ENCODE measurements at places on chromosomes 5 and 9. TPM values are rescaled to one million over a fixed set of nuclear protein-coding genes. Genes with fewer than 3 reads are reported as not detected.

PAPPA gene
- total RNA-seq: 3.2 TPM

SPINK7 gene
- total RNA-seq: not detected

GLRA1 gene
- not detected for total RNA-seq

OSMR gene
- 5.9 TPM for total RNA-seq

PCDHB1 gene
- total RNA-seq: 0.16 TPM

PCDHGB1 gene
- 1.7 TPM for total RNA-seq

PCDHGA4 gene
- total RNA-seq: 0.86 TPM

FEM1C gene
- 15.5 TPM for total RNA-seq

HRH2 gene
- 2.8 TPM for total RNA-seq

CNTNAP3 gene
- total RNA-seq: 1.3 TPM

DNA sequence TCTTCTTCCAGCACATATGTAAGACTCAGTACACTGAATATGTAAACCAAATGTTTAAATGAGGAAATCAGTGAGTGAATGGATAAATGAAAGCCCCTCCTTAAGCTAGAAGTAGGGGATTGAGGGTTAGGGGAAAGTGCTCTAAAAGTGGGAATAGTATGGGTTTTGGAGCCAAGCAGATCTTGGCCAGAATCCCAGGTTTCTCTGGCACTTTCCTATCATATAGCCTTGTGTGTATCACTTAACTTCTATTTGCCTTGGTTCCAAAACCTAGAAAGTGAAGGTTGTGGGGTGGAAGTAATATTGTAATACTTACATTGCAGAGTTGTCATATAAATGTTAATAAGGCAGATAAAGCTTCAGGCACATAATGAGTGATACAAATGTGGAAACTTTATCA lies 45.0 kb upstream of the SV2C start:
- DNase-seq: no peak

GRCh38 chr5:169148138-169148740 lies 152.7 kb downstream of the SLIT3 start:
- DNase-seq: no peak

GRCh38 chr5:50969151-50970031 lies 303.0 kb downstream of the PARP8 start:
- DNase-seq: peak; percentile 51

- DNase-seq: no peak
Measured at GRCh38 chr5:79886925-79887655, 104.0 kb downstream of the MTX3 start.

- DNase-seq: no peak
Measured at GRCh38 chr5:112793201-112793600, 55.5 kb downstream of the APC start.

DNA sequence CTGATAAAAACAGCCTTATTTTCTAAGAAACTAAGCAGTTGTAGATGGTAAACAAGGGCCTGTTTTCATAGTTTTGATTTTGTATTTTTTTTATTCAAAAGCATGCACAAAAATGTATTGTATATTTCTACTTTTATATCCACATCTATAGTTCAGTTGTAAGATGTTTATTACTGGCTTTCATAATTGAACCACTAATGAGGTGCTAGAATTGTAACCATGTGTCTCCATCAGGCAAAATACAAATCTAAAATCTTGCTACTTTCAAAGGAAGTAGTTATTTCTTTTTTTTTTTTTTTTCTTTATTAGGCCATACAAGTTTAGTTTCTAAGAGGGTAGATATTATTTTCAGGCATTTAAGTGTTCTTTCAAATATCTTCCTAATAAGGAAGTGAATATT lies 1755.0 kb downstream of the MAT2B start:
- DNase-seq: no peak

DNA sequence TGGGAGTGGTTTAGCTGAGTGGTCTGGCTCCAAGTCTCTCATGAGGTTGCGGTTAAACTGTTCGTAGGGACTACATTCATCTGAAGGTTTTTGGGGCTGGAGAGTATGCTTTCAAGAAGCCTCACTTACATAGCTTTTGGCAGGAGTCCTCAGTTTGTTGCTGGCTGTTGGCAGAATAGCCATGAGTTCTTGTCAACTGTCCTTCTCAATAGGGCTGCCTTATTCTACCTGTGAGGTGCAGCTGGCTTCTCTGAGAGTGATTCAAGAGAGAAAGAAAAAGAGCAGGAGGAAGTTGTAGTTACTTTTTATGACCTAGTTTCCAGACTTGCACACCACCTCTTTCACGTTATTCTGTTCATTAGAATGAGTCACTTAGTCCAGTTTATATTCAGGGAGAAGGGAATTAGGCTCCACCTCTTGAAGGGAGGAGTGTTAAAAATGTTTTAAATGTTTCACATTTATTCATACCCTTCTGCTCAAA lies 33.2 kb downstream of the YTHDC2 start:
- DNase-seq: no peak

DNA sequence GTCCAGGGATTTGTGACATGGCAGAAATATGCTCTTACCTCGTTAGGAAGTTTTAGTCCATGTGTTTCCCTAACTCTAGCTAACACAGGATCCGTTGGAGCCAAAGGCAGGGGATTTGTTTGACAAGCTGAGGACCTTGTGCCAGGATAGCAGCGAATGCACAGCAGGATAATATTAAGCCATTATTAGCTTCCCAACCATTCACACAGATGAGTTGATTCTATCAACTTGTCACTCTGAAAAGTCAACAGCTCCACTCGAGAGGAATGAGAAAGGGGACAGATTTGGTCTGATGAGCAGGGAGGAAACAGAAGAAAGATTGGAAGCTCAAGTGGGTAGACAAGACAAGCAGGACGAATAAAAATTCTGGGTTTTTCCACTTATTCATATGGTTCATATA lies 106.2 kb downstream of the FSTL4 start:
- no peak for DNase-seq

GRCh38 chr9:75167281-75167680 lies 79.0 kb downstream of the OSTF1 start:
- no peak for DNase-seq

- no peak for DNase-seq
Measured at GRCh38 chr5:53256746-53257145, 147.2 kb upstream of the MOCS2 start.

DNA sequence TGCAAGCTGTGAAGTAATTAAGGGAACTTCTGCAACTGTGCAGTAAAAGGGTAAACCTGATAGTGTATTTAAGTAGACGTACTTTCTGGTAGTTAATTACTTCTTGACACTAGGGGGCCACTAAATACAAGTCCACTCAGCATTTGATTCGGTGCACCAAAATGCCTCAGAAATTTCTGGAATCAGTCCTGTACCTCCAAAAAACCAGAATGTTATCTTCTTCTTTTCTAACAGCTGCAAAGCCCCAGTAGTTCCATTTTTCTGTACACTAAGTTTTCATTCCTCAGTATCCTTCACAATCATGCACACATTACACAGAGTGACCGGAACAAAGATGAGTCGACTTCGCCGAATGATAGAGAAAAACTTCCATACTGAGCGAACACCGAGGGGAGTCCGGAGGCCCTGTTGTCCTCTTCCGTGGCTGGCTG lies 484 bp downstream of the GFM2 start:
- no peak for DNase-seq

DNA sequence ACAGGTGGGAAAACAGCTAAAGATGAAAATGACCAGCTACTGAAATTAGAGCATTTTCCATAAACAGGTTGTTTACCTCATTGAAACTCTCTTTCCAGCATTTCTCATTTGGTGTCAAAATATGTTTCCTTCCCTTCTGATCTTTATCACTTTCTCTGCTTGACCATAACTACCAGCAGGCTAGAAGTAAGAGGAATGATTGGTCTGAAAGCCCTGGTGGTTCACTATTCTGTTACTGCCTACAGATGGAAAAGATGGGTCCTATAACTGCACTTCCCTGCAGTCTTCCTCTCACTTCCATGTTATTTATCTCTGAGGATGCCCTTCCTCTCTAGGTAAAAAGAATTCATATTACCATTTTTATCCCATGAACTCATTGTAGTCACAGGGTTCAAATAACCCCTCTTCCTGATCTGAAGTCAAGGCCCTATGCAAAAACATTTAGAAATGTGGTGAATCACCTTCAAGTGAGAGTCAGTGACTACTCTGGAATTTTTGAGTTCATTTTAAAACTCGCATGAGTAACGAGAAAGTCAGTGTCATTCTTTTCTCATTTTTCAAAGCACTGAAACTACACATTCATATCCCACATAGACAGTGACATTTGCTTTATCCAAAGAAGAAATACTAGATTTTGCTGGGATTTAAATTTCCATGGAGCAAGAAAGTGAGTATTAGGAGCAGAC lies 51.7 kb downstream of the ZNF474 start:
- DNase-seq: no peak

- peak; percentile 79 for DNase-seq
Measured at GRCh38 chr9:115013998-115014397, 83.6 kb upstream of the TNFSF8 start.

- no peak for DNase-seq
Measured at GRCh38 chr9:112485574-112485973, 1.1 kb upstream of the KIAA1958 start.

GRCh38 chr5:96388176-96388575 lies 44.9 kb downstream of the PCSK1 start:
- no peak for DNase-seq

- DNase-seq: no peak
Measured at GRCh38 chr9:80059979-80060378, 488.2 kb downstream of the TLE4 start.

DNA sequence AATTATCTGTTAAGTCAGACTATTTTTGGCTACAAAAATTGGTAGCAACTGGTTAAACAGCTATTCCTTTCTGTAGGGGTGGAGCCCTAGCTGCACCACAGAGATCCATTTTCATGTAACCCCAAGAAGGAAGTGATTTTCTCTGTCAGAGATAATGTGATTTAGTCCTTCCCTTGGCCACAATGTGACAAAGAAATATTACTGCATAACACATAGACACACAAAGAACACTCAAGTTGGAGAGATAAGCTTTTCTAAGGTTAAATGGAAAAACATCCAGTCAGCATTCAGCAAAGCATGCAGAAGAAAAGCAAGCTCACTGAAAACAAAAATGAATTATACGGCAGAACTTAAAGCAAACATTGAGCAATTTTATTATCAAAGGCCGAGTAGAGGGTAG lies 227.8 kb upstream of the CDH9 start:
- no peak for DNase-seq

DNA sequence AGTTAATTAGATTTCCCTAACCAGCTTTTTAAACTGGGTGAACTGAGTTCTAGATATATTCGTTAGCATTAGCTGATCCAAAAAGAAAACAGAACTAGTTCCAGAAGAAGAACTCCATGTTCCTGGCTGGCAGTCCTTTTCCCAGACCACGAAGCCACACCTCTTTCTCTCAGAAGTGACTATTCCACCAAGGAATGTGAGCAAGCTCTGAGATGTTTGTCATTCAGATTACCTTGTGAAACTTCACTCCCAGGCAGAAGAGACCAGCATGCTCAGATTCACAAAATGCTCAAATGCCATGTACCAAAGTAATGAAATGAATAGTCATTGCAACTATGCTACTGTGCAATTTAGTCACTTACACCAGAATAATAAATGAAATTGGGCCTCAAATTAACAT lies 4.4 kb upstream of the SSBP2 start:
- DNase-seq: no peak

DNA sequence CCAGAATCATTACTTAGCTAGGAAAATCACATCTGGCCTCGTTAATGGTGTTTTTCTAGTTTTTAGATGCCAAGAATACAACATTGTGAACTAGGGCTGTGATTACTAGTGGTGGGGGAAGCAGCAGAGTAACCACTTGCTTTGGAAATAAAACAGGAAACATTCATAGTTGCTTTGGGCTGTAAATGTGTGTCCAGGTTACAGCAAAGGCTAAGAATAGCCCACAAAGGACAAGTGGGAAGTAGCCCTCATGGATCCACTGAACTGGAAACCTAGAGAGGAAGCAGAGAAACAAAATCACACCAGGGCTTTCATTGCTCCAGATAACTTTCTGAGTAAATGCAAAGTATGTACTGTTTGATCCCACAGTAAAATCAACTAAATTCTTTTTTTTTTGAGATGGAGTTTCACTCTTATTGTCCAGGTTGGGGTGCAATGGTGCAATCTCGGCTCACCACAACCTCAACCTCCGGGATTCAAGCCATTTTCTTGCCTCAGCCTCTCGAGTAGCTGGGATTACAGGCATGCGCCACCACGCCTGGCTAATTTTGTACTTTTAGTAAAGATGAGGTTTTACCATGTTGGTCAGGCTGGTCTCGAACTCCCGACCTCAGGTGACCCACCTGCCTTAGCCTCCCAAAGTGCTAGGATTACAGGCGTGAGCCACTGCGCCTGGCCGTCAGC lies 56.2 kb upstream of the TNFSF15 start:
- no peak for DNase-seq

GRCh38 chr5:18566671-18567070 lies 932.4 kb downstream of the TAF11L14 start:
- no peak for DNase-seq

- DNase-seq: no peak
Measured at GRCh38 chr5:150065346-150065745, 21.0 kb downstream of the CSF1R start.

- no peak for DNase-seq
Measured at GRCh38 chr9:90309809-90310520, 332.7 kb downstream of the DIRAS2 start.
